ENCODE measurements at places on chromosomes 12 and 14.

DNA sequence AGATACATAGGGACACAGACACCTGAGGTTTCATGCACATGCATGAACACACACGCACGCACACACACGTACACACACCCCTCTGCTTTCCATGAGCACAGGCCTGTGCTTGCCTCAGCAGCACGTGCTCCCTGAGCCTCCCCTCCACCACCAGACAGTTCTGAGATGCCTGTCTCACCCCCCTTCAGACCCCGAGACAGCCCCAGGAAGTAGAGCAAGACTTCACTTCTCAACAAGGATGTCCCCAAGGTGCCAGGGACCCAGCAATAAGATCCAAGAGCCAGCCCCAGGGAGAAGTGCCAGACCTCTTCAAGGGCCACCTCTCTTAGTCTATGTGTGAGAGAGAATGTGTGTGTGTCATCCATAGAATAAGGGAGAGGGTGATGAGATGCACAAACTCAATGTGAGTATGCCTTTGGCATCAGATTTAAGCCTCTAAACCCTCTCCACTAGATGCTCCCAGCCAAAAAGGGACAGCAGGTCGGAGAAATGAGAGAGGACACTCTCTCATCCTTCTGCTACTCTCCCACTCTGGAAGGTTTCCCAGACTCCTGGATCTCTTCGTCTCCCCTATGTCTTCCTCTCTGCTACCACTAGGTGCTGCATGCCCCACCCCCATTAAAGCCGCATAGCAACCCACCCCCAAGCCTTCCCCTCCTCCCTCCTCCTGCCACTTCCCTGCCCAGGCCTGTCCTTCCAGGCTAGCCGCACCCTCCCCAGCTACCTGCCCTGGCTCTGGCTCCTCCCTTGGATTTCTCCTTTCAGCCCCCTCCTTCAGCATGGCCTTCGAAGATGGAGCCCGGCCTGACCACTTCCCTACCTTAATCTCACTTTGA, 7.7 kb downstream of the RARG start:
- DNase-seq, result no peak

- DNase-seq, result no peak
Observed at GRCh38 chr14:57761800-57762199, 104.1 kb downstream of the SLC35F4 start.

DNA sequence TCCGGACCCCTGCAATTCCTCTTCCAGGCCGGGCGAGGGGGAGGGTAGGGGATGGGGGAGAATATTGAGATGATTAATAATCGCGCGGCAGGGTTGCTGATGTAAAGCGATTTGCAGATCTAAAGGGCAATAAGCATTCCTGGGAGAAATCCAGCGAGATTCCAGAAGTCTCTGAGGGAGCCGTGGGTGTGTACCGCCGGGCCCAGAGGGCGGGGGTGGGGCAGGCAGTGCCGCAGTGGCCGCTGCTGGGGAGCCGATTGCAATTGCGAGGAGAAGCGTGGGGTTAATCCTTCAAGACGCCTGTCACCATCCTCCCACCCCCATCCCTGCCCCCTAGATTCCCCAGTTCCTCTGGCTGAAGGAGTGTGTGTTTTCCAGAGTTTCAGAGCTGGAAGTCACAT, 16.4 kb downstream of the FOS start:
- no peak for DNase-seq

DNA sequence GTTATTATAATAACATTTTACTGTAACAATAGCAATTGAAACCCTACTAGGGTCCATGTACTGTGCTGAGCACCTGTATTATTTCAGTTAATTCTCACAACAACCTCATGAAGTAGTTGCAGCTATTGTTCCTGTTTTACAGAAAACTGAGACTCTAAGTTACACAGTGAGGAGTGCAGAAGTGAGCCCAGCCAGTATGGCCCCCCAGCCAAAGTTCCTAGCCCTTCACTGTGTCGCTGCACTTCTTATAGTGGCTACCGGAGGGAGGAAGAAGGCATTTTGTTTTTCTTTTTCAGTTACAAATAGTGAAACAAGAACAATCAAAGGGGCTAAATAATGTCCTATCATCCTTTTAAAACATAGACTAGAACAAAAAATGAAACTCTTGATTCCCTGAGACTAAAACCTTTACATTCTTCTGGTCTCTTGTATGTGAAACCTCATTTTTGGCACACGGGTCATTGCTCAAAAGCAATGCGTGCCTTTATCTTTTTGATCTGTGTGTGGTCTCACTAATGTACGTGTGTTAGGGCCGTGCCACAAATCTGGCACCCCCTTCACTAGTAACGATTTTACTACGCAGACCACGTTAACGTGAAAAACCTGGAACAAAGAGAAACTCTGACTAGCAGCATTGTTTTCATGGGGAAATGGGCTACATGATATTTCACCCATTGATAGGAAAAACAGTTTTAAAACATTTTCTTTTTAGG, 88.7 kb downstream of the LLPH start:
- DNase-seq, result no peak

DNA sequence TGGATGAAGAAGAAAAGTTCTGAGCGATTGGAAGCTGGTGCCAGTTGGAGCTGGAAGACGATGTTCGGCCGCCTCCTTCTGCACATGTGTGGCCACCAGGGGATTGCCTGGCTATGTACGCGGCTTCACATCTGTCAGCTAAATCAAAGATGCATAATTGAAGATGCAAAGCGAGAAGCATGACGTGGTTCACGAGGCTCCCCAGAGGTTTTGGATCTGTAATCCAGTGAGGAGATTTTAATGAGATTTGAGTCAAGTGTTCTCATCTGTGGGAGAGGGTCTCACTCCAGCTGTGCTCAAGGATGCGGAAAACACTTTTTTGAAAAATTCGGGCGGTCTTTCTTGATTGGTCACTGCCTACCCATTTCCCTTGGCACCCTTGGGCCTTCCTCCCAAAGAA, 94.6 kb downstream of the PAX9 start:
- no peak for DNase-seq

DNA sequence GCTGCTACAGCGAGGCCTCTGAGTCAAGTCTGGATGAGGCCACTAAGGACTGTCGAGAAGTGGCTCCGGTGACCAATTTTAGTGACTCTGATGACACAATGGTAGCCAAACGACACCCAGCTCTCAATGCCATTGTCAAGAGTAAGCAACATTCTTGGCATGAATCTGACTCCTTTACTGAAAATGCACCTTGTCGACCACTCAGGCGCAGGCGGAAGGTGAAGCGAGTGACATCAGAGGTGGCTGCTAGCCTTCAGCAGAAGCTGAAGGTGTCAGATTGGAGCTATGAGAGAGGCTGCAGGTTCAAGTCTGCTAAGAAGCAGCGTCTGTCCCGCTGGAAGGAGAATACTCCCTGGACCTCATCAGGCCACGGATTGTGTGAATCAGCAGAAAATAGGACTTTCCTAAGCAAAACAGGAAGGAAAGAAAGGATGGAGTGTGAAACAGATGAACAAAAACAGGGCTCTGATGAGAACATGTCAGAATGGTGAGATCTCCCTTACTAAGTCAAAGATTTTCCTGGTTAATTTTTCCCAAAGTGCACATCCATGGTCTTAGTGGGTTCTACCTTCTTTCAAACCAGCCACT, 2.9 kb downstream of the GPATCH2L start:
- no peak for DNase-seq

- DNase-seq, result no peak
Observed at GRCh38 chr14:69683971-69684370, 72.6 kb downstream of the SUSD6 start.

GRCh38 chr12:3203713-3204112, 126.5 kb downstream of the TSPAN9 start:
- DNase-seq, result no peak

DNA sequence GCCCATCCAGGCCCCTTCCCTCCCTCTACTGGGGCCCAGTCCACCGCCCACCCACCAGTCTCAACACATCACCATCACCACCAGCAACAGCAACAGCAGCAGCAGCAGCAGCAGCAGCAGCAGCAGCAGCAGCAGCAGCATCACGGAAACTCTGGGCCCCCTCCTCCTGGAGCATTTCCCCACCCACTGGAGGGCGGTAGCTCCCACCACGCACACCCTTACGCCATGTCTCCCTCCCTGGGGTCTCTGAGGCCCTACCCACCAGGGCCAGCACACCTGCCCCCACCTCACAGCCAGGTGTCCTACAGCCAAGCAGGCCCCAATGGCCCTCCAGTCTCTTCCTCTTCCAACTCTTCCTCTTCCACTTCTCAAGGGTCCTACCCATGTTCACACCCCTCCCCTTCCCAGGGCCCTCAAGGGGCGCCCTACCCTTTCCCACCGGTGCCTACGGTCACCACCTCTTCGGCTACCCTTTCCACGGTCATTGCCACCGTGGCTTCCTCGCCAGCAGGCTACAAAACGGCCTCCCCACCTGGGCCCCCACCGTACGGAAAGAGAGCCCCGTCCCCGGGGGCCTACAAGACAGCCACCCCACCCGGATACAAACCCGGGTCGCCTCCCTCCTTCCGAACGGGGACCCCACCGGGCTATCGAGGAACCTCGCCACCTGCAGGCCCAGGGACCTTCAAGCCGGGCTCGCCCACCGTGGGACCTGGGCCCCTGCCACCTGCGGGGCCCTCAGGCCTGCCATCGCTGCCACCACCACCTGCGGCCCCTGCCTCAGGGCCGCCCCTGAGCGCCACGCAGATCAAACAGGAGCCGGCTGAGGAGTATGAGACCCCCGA, 6.8 kb upstream of the RNU7-1 start:
- DNase-seq, result no peak

- no peak for DNase-seq
Observed at GRCh38 chr12:116880213-116880816, 926 bp downstream of the HRK start.

- no peak for DNase-seq
Observed at GRCh38 chr12:101775816-101776215, 36.6 kb upstream of the SYCP3 start.

DNA sequence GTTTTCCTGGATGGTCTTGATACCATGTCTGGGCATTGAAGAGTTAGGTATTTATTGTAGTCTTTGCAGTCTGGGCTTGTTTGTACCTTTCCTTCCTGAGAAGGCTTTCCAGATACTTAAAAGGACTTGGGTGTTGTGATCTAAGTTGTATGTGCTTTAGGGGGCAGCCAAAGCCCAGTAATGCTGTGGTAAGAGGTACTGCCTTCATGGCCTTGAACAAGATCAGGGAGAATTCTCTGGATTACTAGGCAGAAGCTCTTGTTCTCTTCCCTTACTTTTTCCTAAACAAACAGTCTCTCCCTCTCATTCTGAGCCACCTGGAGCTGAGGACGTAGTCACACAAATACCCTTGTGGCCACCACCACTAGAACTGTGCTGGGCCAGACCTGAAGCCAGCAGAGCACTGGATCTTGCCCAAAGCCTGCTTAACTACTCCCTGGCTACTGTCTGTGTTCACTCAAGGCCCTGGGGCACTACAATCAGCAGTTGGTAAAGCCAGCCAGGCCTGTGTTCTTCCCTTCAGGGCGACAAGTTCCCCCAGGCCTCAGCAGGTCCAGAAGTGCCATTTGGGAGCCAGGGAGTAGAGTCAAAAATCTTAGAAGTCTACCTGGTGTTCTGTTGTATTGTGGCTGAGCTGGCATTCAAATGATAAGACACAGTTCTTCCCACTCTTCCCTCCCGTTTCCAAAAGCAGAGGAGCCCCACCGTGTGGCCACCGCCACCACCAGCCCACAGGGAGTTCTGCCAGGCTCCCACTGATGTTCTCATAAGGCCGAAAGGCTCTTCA, 11.4 kb downstream of the PRORP start:
- no peak for DNase-seq

- no peak for DNase-seq
Observed at GRCh38 chr14:30020687-30021086, 93.0 kb upstream of the PRKD1 start.

DNA sequence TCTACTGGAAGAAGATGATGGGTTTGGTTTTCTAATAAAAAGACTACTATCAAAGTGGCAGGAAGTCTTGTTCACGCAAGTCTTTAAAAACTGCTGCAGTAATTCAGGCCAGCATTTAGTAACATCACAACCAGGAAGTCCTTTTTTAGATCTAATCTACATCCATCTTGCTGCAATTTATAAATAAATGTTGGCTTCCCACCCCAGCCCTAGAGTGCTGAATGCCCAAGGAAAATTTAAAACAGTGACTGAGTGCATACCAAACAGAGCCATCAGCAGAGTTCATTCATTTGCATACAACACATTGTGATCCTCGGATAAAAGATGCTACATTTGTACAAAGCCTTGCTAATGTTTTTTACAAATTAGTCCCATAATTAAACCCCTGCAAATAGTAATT, 72.1 kb downstream of the PHLDA1 start:
- DNase-seq, result no peak

- DNase-seq, result no peak
Observed at GRCh38 chr14:104938960-104939359, 14.3 kb downstream of the PLD4 start.

DNA sequence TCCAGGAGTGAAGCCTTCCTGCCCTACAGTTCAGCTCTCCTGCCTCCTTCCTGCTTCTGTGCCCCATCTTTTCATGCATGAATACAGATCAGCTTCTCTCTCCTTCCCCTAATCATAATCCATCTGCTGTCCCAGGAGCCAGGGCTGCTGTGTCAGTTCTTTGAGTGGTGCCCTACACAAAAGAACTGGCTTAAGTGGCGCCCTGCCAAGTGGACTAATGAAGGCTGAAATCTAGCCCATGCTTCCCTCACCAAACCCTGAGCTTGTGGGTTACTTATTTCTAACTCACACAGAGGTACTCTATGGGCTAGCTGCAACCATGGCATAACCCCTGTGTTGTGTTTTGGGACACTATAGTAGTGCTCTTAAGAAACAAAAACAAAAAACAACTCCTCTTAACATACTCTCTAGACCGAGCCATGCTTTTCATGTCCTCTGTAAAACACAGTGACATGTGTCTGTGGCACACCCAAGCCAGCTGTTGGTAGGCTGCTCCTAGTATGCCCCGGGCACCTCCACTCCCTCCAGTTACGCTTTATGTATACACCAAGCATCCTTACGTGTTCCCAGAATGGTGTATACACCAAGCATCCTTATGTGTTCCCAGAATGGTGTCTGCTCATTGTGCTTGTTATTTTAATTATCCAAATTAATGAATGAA, 19.3 kb upstream of the ETV6 start:
- no peak for DNase-seq

- peak; percentile 98 for DNase-seq
Observed at GRCh38 chr12:49088150-49088931, 6.3 kb downstream of the DHH start.

DNA sequence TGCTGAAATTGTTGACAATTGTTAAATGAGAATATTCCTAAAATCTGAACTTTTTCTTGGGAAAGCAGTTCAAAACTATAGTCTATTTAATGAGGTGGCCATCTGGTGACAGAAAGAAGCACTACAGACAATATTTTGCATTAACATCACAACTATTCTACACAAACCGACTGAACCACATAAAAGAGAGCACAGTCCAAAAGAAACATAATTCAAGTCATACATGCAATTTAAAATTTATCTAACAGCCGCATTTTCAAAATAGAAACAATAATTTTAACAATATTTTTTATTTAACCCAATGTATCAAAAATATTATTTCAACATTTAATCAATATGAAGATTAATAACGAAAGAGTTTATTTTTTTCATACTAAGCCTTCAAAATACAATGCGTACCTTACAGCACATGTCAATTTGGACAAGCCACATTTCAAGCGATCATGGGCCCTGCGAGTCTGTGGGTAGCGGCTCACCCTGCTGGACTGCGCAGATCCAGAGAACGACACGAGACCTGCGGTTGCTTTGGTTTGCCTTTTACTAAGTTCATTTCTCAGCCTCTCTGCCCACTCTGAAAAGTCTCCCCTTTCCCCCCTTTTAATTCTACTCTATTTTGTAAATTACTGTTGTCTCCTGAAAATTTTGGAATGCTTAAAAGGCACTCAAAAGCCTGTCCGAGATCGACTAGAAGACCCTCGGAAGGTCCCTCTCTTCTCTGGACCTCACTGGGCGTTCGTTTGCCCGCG, 947 bp upstream of the LRRC9 start:
- DNase-seq, result peak; percentile 3

Data from H54 (cell line).